ENCODE measurements at places on chromosomes 16 and 17. TPM values are rescaled to one million over a fixed set of nuclear protein-coding genes. Genes with fewer than 3 reads are reported as not detected.

PRDM7 gene
- 14.2 TPM for total RNA-seq

HAS3 gene
- 0.67 TPM for total RNA-seq

SOST gene
- under 0.01 TPM for total RNA-seq

MPP2 gene
- 1.7 TPM for total RNA-seq

OR3A2 gene
- total RNA-seq: 0.67 TPM

ADAM11 gene
- total RNA-seq: 0.73 TPM

ALOX15 gene
- not detected for total RNA-seq

JUP gene
- total RNA-seq: 2.2 TPM

RASD1 gene
- total RNA-seq: 1.7 TPM

CA10 gene
- total RNA-seq: not detected

METTL23 gene
- total RNA-seq: 27.9 TPM

RAB26 gene
- 0.31 TPM for total RNA-seq

KRT17 gene
- not detected for total RNA-seq

RHOT1 gene
- 54.6 TPM for total RNA-seq

All from melanocyte of skin (primary cell).